ENCODE measurements at places on chromosomes 3 and 15. TPM values are rescaled to one million over a fixed set of nuclear protein-coding genes. Genes with fewer than 3 reads are reported as not detected.

- DNase-seq, result no peak
Measured at GRCh38 chr15:58114388-58114787, 23.8 kb upstream of the AQP9 start.

DNA sequence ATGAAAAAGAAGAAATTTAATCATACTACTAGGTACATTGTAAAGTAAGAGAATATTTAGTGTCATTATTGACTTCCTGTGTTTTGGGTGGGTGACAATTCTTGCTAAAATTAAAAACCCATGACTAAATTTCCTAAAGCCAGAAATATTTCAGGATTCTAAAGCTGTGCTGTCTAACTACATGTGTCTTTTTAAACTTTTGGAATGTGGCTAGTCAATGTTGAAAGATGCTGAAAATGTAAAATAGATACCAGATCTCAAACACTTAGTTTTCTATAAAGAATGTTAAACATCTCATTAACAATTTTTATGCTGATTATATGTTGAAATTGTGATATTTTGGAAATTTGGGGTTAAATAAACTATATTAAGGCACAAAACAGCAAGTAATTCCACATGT is 308.9 kb upstream of the TMCO5A start:
- DNase-seq, result no peak

VIPR1 gene
- total RNA-seq, result 148 TPM

- no peak for DNase-seq
Measured at GRCh38 chr3:126529585-126530170, 5.7 kb downstream of the CHST13 start.

PRSS50 gene
- 0.16 TPM for total RNA-seq

MITF gene
- total RNA-seq, result 56.1 TPM

GRCh38 chr3:190528706-190529105 is 14.8 kb downstream of the IL1RAP start:
- DNase-seq, result no peak

DNA sequence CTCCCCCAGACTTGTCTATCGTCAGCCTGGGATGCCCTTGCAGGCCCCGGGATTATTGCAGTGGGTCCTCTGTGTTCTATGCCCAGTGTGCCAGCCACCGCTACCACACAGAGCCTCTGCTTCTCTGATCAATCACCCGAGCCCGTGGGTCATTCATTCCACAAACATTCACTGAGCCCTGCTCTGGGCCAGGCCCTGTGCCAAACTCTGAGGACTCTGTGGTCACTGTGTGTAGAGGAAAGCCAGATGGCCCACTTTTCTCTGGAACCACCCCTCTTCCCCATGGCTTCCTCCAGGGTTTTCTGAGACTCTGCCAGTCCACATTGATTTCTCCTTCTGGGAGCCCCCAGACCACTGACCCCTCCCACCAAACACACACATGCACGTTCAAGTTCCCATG is 55.5 kb downstream of the BSN start:
- peak; percentile 5 for DNase-seq

ISL2 gene
- total RNA-seq, result 0.51 TPM

DNA sequence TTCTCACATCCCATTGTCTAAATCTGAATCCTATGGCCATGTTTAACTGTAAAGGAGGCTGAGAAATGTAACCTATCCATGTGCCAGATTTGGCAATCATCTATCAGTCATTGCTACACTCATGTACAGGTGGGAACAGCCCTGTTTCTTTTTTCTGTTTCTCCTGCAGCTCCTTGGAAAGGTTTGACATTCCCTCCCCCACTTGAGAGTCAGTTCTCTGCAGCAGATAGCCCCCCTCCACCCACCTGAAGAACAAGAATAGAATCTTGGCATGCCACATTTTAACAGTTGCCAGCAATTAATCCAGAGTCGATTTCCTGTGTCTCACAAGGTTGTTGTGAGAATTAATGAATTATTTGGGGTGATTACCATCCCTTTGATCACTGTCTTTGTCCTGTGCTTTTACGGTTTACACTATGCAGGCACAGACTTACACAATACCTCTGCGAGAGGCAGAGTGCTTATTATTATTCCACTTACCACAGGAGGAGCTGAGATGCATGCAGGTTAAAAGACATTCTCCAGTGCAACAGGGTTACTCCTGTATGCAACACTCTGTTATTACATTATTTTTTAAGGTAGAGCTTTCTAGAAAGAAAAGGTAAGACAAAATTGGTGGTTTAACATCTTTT is 351.0 kb upstream of the THRB start:
- no peak for DNase-seq

DNA sequence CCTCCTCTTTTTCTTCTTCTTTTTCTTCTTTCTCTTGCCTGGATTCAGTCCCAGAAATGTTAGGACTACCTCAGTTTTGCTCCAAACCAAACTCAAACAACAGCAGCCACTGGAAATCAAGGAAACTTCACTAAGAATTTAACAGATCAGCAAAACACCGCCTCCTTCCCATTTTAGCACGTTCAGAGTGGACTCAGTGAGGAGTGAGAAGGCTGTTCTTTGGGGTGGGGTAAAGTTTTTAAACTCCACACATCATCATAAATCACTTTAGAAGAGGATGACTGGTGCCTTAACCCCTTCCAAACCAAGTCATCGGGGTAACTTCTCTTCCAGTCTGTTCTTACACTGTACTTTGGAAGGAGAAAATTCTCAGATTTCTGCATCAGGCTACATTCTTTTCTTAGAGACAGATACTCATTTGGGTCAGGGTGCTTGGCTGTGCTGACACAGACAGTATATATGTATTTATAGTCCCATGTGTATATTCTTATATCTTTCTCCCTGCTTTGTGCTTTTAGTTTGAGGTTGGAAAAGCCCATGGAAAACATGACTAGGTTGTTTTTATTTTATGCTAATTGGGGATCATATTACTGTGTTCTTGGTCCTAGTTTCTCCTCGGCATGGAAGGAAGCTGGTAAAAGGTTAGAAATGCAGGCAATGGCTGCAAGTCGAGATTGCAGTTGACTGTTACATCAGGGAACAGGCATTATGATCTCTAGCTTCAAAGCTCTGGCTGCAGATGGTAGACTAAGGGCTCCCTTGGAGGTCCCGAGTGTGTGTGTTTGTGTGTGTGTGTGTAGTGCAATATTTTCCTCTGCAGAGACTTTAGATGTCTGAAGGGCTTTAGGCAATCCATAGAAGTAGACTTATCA is at the start of gene CCDC80:
CCDC80 (minus strand) TSS at position 214 of the 872 bp plus-strand sequence. CDS start 1,238 bp downstream, outside the sequence.
- no peak for DNase-seq

ECE2 gene
- 0.19 TPM for total RNA-seq

DNA sequence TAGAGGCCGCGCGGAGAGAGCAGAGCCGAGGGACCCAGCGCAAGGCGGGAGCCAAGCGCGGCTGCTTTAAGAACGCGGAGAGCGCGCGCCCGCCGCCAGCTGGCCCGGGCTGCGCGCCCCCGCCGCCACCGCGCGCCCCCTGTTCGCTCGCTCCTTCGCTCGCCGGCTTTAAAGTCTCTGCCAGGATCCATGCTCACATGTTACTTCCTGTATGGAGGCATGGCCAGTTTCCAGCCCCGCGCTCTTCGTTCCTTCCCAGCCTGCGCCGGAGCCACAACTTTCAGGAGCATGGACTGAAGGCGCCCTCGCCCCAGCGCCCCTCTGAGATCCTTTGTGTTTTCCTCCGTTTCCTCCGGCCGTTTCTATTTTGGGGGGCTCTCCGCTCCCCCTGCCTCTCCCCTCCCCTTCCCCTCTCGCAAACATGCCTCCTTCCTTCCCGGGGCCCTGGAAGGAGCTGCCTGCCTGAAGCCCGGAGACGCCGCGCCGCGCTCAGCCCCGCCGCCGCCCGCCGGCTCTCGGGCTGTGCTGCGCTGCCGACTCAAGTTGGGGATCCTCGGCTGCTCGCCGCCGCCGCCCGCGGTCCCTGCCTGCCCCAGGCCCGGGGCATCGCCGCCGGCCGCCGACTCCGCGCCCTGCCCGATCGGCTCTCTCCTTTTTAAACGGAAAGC is at the start of gene PTPRG:
PTPRG (plus strand) TSS at position 198 of the 668 bp plus-strand sequence. CDS start 717 bp downstream, outside the sequence.
- peak; percentile 87 for DNase-seq

EIF2A gene
- 74.1 TPM for total RNA-seq

REC114 gene
- total RNA-seq, result not detected

DNA sequence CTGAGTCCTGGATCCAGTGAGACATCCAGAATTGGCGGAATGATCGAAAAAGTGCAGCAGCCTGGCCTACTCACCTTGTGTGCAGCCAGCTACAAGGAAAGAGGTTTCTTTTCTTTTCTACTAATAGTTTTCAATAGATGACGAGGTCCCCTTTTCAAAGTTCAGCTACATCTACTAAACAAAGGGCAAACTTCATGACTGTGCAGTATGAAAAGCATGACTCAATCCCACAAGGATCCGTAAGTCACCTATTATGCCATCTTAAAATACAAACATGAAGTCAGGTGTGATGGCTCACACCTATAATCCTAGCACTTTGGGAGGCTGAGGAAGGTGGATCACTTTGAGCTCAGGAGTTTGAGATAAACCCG is 16.7 kb downstream of the MIX23 start:
- DNase-seq, result no peak

- DNase-seq, result no peak
Measured at GRCh38 chr3:11307830-11308432, 35.7 kb downstream of the ATG7 start.

CEMIP gene
- 2.2 TPM for total RNA-seq

PLSCR5 gene
- not detected for total RNA-seq

GRCh38 chr3:161349529-161350312 is 21.6 kb downstream of the SPTSSB start:
- DNase-seq, result no peak

DNA sequence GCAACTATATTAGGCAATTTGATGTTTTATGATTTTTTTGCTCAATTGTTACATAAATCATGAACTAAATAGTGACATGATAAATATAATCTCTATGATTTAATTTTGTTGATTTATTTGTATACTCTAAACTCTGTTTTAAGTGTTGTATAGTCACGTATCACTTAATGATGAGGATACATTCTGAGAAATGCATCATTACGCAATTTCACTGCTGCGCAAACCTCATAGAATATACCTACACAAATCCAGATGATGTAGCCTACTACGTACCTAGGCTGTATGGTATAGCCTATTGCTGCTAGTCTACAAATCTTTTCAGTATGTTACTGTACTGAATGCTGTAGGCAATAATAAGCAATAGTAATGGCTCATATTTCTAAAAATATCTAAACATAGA is 1029.8 kb downstream of the SI start:
- DNase-seq, result no peak

DNA sequence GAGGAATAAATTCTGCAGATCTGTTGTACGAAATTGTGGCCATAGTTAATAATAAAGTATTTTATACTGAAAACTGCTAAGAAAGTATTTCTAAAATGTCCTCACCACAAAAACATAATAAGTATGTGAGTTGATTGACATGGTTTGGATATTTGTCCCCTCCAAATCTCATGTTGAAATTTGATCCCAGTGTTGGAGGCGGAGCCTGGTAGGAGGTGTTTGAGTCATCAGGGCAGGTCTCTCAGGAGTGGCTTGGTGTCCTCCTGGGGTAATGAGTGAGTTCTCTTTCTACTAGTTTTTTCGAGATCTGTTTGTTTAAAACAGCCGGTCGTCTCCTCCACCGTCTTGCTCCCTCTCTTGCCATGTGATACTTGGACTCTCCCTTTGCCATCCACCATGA is 424.1 kb upstream of the KCNMB2 start:
- no peak for DNase-seq

DNA sequence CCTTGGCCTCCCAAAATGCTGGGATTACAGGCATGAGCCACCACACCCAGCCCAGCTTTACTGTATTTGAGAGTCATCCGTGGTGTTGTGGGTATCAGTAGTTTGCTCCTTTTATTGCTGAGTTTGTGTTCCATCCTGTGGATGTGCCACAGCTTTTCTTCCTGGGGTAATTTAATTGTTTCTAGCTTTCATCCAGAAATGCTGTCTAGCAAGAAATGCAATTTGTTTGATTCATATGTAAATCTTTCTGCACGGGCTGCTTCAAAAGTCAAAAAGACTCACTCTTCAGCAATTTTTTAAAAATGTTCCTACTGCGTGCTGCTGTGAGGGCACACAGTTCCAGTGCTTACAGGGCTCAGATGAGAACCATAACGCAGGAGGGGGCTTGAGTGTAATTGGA is 47.1 kb downstream of the CORO2B start:
- no peak for DNase-seq

DNAH12 gene
- total RNA-seq, result 0.26 TPM

SKOR1 gene
- total RNA-seq, result 0.63 TPM

DNA sequence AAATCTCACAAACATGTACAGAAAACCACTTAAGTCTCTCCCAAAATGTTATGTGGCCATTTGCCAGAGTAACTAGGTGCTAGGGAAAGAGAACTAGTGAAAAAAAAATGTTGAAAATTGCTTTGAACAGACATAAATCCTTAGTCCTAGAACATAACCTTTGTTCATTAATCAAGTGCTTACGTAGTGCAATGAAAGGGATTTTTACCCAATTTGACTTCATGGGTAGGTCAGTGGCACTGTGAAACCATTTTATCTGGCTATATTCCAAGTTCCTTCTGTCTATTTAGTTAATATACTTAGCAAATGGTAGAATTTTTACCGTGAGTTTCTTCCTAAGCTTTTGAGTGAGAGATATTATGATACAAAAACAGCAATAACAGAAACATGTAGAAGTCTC is 209.4 kb downstream of the DIPK2A start:
- DNase-seq, result no peak

DNA sequence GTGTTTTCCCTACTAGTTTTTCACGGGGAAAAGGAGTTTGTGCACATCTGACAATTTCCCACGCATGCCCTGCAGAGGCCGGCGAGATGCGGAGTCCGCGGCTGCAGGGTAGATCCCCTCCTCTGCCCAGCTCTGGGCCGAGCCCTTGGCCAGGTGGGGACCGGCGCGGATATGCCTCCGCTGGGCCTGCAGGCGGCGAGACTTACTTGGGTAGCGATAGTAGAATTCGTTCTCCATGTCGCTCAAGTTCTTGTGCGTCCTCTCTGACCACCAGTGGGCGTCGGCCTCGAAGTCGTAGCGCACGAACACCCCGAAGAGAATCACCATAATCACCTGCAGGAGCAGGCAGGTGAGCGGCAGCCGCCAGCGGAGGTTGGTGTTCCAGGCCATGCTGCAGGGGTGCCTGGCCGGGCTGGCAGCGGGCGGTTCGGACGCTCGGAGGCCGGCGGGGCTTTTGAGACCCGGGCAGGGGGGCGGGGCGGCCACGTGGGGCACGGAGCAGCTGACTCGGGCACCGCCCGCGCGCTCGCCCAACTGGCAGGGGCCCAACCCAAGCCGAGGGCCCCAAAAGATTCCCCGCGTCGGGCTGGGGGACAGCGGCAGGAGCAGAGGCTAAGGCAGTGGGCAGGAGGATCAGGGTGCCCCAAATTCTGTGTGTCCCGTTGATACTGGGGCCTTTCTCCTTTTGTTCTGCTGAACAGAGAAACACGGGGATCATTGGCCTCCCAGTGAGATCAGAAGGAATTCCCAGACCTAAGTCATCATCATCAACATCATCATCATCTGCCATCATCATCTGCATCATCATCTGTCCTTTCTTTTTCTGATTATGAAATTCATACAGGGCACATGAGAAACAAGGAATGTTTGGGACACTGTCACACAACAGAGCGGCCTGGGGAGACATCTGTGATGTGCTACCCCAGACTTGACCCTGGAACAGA is at the start of gene RHCG:
RHCG (minus strand) TSS at position 429 of the 944 bp plus-strand sequence; CDS start at position 390, 39 bp downstream.
- DNase-seq, result peak; percentile 55
